ENCODE measurements at places on chromosomes 2 and 18. TPM values are rescaled to one million over a fixed set of nuclear protein-coding genes. Genes with fewer than 3 reads are reported as not detected.

DNA sequence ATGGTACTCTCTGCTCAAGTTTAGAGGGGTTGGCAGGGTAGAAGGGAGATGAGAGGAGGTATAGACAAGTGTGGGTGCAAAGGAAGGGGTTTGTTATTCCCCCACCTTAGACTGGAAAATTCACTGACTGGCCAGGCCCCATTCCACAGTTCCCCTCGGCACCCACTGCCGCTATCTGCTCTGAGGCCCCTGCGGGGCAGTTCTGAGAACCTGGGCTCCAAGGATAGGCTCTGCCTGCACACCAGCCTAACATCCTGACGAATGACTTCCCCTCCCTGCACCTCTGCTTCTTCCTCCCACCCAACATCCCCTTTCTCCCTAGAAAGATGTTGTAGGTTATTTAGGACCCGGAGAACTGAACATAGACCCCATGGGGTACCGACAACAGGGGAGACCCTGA, 303.9 kb upstream of the HDAC4 start:
- peaks cover 7% of the 10 kb centered on the region for H3K27me3 ChIP-seq
- H3K36me3 ChIP-seq, result no peaks in the 10 kb centered on the region

The M1AP gene
- total RNA-seq, result 1.8 TPM

DNA sequence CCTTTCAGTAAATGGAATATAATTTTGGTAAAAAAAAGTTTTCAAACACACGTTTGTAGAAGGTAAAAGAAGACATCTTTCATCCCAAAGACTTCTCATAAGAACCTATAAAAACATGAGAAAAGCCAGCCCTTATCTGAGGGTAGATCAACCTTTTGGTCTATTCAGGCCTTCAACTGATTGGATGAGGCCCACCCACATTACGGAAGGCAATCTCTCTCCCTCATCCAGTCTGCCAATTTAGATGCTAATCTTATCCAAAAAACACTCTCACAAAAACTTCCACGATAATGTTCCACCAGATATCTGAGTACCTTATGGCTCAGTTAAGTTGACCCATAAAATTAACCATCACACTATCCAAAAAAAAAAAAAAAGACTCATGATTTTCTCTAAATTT, 2.2 kb upstream of the CDH20 start:
- peaks cover 11% of the 10 kb centered on the region for H3K4me1 ChIP-seq
- H3K27me3 ChIP-seq, result peaks cover 32% of the 10 kb centered on the region
- H3K27ac ChIP-seq, result no peak overlapping the region
- H3K4me3 ChIP-seq, result no peak overlapping the region
- no peak for DNase-seq

DNA sequence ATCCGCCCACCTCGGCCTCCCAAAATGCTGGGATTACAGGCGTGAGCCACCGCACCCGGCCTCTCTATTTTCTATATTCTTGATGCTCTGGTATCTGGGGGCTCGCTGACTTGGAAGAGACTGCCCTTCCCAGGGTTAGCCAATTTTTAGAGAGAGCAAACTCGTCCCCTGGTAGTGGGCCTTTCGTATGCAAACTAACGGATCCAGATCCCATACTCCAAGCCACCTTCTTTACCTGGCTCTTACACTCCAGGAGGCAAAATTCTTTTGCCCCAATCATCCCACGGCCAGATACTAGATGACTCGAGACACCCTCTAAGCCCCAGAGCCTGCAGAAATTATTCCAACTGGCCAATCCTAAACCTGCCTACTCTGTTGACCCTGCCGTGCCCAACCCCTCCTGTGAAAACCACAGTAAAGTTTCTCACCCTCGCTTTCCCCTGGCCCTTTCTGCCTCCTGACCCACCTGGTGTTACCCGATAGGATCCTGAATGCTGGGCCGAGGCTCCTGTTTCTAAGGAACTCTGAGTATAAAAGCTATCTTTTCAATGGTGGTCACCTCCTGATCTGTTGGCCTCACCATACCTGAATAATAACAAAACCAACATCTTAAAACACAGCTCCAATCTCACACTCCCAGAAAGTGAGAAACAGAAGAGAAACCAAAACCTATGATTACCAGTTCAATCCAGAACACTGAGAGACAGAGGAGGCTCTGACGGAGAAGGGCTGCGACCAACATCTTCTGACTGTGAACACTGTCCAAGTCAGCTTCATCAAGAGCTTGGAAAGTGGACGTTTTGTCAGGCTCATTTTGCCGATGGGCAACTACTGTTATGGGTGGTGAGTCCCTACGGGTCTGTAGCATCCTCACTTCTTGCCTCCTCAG, 57.6 kb upstream of the ZNF532 start:
- no peak for DNase-seq
- no peaks in the 10 kb centered on the region for H3K4me1 ChIP-seq
- no peak overlapping the region for H3K27ac ChIP-seq
- no peaks in the 10 kb centered on the region for H3K27me3 ChIP-seq
- no peaks in the 10 kb centered on the region for H3K36me3 ChIP-seq
- no peak overlapping the region for H3K4me3 ChIP-seq

DNA sequence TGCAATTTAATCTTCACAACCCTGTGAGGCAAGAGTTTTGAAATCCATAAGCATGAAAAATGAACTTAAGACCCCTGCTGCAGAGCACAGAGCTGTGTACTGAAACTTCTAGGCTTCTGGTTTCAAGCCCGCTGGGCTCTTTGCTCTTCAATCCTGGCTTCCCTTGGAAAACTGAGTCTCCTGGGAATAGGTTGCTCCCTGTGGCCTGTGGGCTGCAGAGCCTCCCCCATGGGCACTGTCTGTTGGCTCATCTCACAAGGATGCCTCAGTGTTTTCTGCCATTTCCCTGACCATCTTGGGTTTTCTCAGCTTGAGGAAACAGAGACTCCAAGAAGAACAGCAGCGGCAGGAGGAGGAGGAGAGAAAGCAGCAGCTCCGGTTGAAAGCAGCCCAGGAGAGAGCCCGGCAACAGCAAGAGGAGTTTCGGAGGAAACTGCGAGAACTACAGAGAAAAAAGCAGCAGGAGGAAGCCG, 44.5 kb downstream of the SUMO1 start:
- H3K27me3 ChIP-seq, result no peaks in the 10 kb centered on the region
- DNase-seq, result no peak
- no peaks in the 10 kb centered on the region for H3K36me3 ChIP-seq
- no peaks in the 10 kb centered on the region for H3K4me1 ChIP-seq

DNA sequence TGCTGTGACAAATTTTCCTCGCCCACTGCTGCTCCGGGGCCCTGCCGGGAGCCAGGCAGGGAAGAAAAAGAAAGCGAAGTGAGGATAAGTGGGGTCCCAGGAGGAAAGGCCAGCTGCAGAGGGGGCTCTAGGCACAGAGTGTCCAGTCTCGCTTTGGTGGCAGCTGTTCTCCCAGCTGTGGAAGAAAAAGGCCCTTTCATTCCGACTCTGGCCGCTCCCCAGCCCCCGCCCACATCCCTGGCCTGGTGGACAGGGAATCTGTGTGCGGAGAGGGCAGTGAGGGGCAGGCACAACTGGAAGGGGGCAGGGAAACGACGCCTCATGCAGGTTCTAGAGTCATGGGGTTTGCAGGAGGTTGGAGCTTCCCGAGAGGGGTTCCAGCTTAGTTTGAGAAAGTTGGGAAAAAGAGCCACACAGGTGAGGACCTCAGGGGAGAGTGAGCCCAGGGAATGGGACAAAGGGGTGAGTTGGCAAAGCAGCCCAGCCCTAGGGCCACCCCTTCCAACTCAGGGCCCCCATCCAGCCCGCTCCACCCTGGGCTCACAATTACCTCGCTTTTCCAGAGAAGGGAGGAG, 1.8 kb downstream of the RTKN start:
- H3K36me3 ChIP-seq, result no peaks in the 10 kb centered on the region
- peaks cover 17% of the 10 kb centered on the region for H3K27me3 ChIP-seq
- peaks cover 54% of the 10 kb centered on the region for H3K4me1 ChIP-seq

The METTL4 gene
- total RNA-seq, result 11.5 TPM

GRCh38 chr2:185347445-185347844, 391.2 kb upstream of the FSIP2 start:
- H3K27me3 ChIP-seq, result no peaks in the 10 kb centered on the region
- DNase-seq, result no peak
- no peak overlapping the region for H3K4me3 ChIP-seq
- no peaks in the 10 kb centered on the region for H3K4me1 ChIP-seq
- H3K36me3 ChIP-seq, result no peaks in the 10 kb centered on the region
- H3K27ac ChIP-seq, result no peak overlapping the region

The CCDC68 gene
- total RNA-seq, result 20.2 TPM

GRCh38 chr2:11581124-11581796, 47.4 kb downstream of the GREB1 start:
- no peak overlapping the region for H3K27ac ChIP-seq
- H3K36me3 ChIP-seq, result no peaks in the 10 kb centered on the region
- H3K4me1 ChIP-seq, result peaks cover 9% of the 10 kb centered on the region
- no peak for DNase-seq
- H3K27me3 ChIP-seq, result no peaks in the 10 kb centered on the region

DNA sequence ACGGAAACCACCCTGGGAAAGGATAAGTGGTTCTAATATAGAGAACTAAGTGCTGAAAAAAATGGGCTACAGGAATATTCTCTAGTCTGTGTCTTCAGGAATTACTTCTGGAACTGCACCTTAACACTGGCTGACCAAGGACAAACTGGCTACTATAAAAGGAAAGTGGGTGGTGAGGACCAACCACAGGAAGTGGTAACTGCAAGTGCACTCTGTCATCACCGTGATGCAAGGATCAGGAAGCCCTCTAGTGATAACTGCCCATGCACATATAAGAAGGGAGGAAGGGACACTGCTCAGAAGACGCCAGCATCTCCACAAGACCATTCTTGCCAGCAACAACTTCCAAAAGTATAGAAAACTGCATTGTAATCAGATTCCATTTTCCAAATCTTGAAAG, 424.4 kb upstream of the RGPD4 start:
- H3K4me1 ChIP-seq, result no peaks in the 10 kb centered on the region
- no peaks in the 10 kb centered on the region for H3K36me3 ChIP-seq
- no peak for DNase-seq
- no peak overlapping the region for H3K27ac ChIP-seq
- H3K27me3 ChIP-seq, result no peaks in the 10 kb centered on the region
- H3K4me3 ChIP-seq, result no peak overlapping the region

The SH3RF3 gene
- 5.7 TPM for total RNA-seq

GRCh38 chr2:152445791-152446201, 110.8 kb downstream of the FMNL2 start:
- no peak overlapping the region for H3K27ac ChIP-seq
- H3K36me3 ChIP-seq, result no peaks in the 10 kb centered on the region
- H3K4me1 ChIP-seq, result peaks cover 28% of the 10 kb centered on the region
- no peak for DNase-seq

GRCh38 chr18:44731530-44732237, 51.0 kb downstream of the SETBP1 start:
- no peak overlapping the region for H3K27ac ChIP-seq
- no peaks in the 10 kb centered on the region for H3K36me3 ChIP-seq
- peaks cover 42% of the 10 kb centered on the region for H3K4me1 ChIP-seq
- DNase-seq, result no peak
- H3K27me3 ChIP-seq, result no peaks in the 10 kb centered on the region
- H3K4me3 ChIP-seq, result no peak overlapping the region

The RGPD4 gene
- total RNA-seq, result not detected

DNA sequence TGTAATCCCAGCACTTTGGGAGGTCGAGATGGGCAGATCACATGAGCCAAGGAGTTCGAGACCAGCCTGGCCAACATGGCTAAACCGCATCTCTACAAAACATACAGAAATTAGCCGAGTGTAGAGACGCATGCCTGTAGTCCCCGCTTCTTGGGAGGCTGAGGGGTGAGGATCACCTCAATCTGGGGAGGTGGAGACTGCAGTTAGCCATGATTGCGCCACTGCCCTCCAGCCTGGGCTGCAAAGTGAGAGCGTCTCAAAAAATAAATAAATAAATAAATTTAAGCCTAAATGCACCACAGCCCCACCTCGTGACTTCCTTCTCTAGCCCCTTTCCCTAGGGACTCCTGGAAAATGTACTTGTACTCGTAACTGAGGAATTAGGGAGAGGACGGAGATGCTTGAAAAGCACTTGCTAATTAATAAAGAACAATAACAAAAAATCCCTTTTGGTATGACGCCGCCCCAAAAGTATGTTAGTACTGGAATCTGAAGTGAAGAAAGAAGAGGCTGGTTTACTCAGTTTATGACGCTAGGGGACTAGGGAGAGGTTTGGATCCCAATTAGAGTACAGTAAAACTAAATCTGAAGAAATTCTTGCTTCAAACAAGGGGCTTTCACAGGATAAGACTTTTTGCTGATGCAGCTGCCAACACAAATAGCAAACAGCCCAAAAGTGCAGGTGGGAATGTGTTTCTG, 887 bp upstream of the ZNF396 start:
- no peaks in the 10 kb centered on the region for H3K27me3 ChIP-seq
- no peak for DNase-seq
- no peak overlapping the region for H3K27ac ChIP-seq
- no peak overlapping the region for H3K4me3 ChIP-seq
- H3K4me1 ChIP-seq, result peaks cover 12% of the 10 kb centered on the region

DNA sequence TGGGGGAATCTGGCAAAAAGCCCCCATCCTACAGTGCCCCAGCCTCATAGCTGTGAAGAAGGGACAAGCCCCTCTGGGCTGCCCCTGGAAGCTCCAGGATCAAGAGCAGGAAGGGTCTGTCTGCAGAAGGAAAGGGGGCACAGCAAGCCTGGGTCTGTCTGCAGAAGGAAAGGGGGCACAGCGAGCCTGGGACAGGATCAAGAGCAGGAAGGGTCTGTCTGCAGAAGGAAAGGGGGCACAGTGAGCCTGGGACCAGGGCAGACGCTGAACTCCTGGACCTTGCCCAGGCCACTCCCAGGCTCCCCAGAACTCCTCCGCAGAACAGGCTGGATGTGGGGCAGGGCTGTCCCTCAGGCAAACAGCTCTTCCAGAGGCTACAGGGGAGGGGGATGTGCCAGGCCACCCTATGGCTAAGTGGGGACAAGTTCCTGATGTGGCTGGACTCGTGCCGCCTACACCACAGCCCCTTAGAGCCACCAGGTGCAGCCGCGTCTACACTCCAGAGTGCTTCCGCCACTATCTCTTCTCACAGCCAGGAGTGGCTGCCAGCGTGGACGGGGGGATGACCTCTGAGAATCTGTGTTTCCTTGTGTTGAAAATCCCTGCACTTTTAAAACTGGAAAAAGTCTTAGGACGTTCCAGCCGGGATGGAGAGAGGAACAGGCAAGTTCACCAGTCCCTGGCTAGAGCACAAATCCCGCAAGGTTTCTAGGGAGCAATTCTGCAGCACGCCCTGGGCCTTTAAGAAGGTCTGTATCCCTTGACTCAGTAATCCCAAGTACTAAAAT, 20.8 kb downstream of the KIF1A start:
- peaks cover 12% of the 10 kb centered on the region for H3K27me3 ChIP-seq
- DNase-seq, result peak; percentile 25
- H3K36me3 ChIP-seq, result no peaks in the 10 kb centered on the region
- no peak overlapping the region for H3K4me3 ChIP-seq

- H3K4me1 ChIP-seq, result peaks cover 13% of the 10 kb centered on the region
- no peaks in the 10 kb centered on the region for H3K36me3 ChIP-seq
- H3K4me3 ChIP-seq, result no peak overlapping the region
- H3K27me3 ChIP-seq, result peaks cover 22% of the 10 kb centered on the region
- H3K27ac ChIP-seq, result no peak overlapping the region
- DNase-seq, result no peak
Observed at GRCh38 chr2:120670771-120671480, 64.7 kb upstream of the GLI2 start.

DNA sequence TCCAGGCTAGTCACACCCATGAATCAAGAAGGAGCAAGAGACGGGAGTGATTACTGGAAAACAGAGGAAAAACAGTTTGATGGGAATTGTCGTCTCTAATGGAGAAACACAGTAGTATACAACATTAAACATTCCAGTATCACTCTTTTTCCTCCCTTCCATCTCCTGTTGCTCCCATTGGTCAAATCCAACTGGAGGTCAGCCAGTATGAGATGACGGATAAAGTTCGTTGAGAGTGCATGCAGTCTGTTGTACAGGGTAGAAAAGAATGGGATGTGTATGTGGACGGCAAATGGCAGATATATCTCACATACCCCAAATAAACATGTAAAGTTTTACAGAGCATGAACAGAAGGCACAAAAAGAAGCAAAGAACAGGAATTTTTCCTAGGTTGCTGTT, 221.9 kb upstream of the TNP1 start:
- H3K36me3 ChIP-seq, result no peaks in the 10 kb centered on the region
- H3K27ac ChIP-seq, result no peak overlapping the region
- H3K27me3 ChIP-seq, result no peaks in the 10 kb centered on the region
- no peak for DNase-seq
